ENCODE measurements at places on chromosomes 4 and X.
A peak's percentile ranks its signal among the peaks of the same experiment; 100 is the strongest.

GRCh38 chr4:152556283-152556682, 20.4 kb upstream of the FBXW7 start:
- DNase-seq: peak; percentile 65

- DNase-seq: no peak
Observed at GRCh38 chr4:103719105-103719829, 518 bp downstream of the TACR3 start.

DNA sequence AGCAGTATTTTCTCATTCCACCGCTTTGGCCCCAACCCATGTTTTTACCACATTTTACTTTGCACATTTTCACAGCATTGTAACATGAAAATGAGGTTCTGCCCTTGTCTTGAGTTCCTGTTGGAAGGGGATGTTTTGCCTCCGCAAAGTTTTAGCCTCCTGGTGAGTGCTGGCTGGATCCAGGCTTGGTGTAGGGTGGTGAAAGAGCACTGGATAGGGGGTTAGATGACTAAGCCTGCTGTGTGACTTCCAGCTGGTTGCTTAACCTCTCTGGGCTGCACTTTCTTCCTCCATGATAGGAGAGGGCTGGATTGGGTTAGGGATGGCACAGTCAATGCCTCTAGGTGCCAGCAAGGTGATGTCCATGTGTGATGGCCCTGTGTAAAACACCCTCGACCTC, 28.9 kb downstream of the CYTL1 start:
- no peak for DNase-seq

DNA sequence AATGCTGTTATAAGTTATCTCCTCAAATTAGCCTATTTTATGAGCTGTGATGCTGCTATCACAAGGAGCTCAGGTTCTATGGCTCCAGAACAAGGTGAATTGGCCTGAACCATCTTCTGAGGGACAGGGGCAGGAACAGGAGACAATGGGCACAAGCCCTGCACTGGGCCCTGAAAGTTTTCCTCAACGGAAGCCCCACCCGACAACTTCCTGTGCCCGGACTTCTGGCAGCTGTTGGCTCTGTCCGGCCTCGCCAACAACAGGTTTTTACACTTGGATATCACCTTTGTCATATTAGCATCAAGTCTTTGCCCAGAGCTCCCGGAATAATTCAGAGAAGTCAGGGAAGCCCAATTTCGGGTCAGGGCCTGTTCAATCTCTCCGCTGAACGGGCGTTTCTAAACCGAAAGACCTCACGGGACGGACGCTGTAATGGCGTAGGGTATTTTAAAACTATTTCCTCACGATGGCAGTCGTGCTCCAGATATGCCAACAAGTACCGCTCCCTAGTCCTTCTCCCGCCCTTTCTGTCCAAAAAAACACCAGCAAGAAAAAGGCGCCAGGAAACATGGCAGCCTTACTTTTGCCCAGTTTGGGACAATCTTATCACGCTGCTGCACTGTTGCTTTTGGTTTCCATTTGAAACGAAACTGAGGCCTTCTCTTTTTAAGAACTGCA, 201.0 kb upstream of the STK26 start:
- peak; percentile 24 for DNase-seq

DNA sequence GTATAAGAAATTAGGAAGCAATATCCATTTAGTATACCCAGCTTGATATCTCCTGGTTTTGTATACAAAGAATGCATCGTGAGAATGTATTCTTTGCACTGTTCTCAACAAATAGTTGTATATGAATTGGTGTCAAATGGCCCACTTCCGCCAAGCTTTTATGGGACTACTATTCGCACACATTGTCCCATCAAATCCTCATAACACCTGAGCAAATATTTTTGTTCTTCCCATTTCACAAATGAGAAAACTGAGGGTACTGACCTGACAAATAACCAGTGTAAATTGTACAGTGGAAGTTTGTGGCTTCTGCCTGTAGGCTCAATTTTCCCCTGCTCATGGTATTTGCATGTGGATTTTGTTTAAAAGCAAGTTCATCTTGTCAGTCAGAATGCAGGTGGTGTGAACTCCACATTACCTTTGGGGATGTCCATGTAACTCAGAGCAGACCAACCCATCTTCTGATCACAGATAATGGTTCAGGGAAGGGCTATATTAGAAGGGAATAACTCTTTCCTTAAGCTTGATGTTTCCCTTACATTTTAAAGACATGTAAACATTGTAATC, 51.5 kb upstream of the FAM241A start:
- no peak for DNase-seq

DNA sequence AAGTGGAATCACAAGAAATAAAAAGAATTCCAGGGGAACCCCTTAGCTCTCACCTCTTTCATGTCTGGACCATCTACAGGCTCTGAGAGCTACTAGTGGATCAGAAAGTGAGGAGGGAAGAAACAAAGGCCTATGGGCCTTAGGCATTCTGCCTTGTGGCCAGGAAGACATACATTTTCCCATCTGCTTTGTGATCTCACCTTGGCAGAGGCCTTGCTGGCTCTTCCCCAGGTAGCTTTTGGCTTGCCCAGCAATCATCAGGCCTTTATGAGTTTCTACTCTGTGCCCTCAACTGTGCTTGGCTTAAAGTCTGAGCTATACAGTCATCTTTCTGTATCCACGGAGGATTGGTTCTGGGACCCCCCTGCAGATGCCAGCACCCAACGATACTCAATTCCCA, 28.3 kb upstream of the CD99L2 start:
- DNase-seq: no peak

DNA sequence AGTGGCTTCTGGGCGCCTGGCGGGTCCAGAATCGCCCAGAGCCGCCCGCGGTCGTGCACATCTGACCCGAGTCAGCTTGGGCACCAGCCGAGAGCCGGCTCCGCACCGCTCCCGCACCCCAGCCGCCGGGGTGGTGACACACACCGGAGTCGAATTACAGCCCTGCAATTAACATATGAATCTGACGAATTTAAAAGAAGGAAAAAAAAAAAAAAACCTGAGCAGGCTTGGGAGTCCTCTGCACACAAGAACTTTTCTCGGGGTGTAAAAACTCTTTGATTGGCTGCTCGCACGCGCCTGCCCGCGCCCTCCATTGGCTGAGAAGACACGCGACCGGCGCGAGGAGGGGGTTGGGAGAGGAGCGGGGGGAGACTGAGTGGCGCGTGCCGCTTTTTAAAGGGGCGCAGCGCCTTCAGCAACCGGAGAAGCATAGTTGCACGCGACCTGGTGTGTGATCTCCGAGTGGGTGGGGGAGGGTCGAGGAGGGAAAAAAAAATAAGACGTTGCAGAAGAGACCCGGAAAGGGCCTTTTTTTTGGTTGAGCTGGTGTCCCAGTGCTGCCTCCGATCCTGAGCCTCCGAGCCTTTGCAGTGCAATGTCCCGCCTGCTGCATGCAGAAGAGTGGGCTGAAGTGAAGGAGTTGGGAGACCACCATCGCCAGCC, at the start of gene ATOH1:
TSS of gene ATOH1 (plus strand) at position 422 of the 663 bp plus-strand sequence. CDS start at position 596, 174 bp downstream.
- no peak for DNase-seq

GRCh38 chr4:183449193-183449882, 4.9 kb downstream of the CDKN2AIP start:
- no peak for DNase-seq

DNA sequence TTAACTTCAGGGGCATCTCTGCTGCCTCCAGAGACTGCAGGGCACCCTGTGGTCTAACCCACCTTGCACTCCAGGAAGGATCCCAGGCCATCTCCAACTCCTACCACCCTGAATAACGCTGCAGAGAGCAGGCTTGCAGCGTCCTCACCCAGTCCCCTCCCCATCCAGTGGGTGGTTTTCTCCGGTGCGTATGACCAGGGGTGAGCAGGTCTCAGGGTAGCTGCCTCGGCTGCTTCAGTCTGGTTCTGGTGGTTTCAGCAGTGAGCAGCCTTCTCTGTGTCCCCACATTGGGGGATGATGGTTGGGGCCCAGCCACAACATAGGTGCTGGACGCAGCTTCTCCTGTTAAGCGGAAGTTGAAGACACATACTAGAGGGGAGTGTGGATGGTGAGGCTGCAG, 38.6 kb upstream of the SORCS2 start:
- no peak for DNase-seq

- no peak for DNase-seq
Observed at GRCh38 chr4:30920043-30920442, 199.9 kb downstream of the PCDH7 start.

DNA sequence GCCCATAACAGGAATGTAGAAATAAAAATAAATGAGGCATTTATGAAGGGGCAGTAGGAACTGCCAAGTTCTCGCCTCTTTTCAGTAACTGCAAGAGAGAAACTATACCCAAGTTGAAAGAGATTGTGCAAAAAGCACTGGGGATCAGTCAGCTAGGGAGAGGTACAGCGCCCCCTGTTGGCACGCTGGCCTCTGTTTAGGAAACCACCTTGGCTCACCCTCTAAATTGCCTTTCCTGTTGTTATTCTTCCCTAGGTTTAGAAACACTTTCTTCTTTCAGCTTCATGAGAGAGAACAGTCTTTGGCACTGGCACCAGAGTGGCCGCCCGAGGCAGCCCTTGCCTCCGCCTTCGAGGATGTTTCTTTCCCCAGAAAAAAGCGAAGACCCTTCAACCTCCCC, 348.5 kb downstream of the MID1IP1 start:
- peak; percentile 68 for DNase-seq

- no peak for DNase-seq
Observed at GRCh38 chr4:104756837-104757236, 262.1 kb upstream of the CXXC4 start.

DNA sequence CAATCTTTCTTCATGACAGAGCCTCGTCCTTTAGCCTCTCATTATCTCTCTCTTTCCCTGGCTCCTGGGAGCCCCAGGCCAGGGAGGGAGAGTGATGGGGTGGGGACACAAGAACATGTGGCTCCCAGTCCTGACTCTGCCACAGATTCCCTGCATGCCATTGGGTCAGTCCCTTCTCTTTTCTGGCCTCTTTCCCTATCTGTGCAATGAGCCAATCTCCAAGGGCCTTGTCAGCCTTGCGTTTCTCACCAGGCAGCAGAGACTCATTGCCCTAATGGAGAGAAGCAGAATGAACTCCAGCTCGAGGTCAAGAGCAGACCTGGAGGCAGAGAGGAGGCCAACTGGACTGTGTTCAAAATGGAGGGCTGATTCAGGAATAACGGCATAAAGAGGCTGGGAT, 38.4 kb upstream of the PJA1 start:
- no peak for DNase-seq

- DNase-seq: peak; percentile 7
Observed at GRCh38 chr4:37068580-37068979, 176.0 kb upstream of the NWD2 start.

- no peak for DNase-seq
Observed at GRCh38 chr4:169582706-169583105, 29.7 kb downstream of the NEK1 start.

GRCh38 chr4:8085491-8086117, 73.0 kb downstream of the ABLIM2 start:
- DNase-seq: no peak

GRCh38 chr4:157423526-157424020, 203.0 kb downstream of the GRIA2 start:
- no peak for DNase-seq

DNA sequence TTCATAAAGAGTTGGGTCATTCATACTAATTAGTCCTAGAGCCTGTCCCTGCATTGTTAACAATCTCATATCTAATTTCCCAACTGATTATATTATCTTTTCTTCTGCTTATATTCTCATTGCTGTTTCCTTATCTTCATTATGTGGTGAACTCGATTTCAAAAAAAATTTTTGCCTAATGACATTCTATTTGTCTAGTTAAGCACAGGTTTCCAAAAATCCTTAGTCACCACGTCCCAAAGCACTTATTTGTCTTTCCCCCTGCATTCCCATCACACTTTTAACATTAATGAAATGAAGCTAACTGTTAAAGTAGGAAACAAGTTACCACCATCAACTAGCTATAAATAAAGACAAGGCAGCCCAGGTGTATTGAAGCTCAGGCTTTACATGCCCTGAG, 131.1 kb downstream of the IQCM start:
- no peak for DNase-seq

DNA sequence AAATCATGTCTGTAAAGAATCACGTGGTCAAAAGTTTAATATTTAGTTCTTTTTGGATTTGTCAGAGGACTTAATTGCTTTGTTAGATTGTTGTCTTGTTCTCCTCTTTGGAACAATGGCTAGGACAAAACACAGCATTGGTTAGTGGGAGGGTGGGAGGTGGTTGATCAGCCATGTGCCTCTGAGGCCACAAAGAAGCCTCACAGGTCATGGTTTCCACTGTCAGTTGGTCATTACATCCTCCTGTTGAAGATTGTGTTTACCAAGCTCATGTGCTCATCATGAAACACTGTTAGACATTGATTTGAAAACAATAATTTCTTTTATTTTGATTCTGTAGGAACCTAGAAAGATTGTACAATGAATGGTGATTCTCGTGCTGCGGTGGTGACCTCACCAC, 31.9 kb downstream of the ADD1 start:
- DNase-seq: no peak

GRCh38 chr4:152929888-152930287, 6.2 kb upstream of the FHDC1 start:
- DNase-seq: no peak

Data from GM12865 (cell line).